ENCODE measurements at places on chromosomes 13 and 19. TPM values are rescaled to one million over a fixed set of nuclear protein-coding genes. Genes with fewer than 3 reads are reported as not detected.
A peak's percentile ranks its signal among the peaks of the same experiment; 100 is the strongest.

The MBD3L3 gene
- not detected for total RNA-seq

The ZNF177 gene
- 1.2 TPM for total RNA-seq

The C3 gene
- total RNA-seq, result 0.77 TPM

The HIPK4 gene
- total RNA-seq, result not detected

The TUBA3C gene
- not detected for total RNA-seq

The PSG2 gene
- total RNA-seq, result 0.41 TPM

The OR4F17 gene
- not detected for total RNA-seq

The TBC1D4 gene
- total RNA-seq, result 24.0 TPM

The SLC25A42 gene
- total RNA-seq, result 7.9 TPM

The SLC10A2 gene
- total RNA-seq, result not detected

The SLC25A41 gene
- 0.55 TPM for total RNA-seq

DNA sequence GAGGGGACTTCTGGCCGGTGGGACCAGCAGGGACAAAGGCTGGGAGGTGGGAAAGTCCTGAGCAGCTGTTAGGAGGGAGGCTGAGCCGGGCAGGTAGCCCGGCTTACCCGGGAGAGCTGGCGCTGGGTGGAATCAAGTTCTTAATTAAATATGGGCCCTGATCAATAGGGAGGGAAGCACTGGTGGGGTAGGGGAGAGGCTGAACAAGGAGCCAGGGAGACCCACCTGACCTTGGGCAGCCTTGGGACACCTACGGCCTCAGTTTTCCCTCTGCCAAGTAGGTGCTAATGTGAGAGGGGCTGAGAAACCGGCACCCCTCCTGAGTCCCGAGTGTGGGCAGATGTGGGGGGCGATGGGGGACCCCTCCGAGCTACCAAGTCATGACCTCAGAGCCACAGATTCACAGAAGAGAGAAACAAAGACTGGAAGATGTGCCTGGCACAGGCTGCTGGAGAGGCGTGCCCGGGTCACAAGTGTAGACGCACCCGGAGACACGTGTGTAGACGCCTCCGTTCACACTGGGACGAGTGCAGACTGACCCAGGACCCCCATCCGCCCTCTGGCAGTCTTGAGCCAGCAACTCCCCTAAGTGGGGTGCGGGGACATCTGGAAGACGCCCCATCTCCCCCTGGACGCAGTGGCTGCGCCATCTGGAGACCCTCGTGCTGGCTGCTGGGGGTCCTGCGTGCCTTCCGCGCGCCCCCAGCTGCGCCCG, 8.4 kb downstream of the ONECUT3 start:
- no peak for DNase-seq

GRCh38 chr13:112730157-112730671, 40.4 kb downstream of the ATP11A start:
- DNase-seq, result no peak

DNA sequence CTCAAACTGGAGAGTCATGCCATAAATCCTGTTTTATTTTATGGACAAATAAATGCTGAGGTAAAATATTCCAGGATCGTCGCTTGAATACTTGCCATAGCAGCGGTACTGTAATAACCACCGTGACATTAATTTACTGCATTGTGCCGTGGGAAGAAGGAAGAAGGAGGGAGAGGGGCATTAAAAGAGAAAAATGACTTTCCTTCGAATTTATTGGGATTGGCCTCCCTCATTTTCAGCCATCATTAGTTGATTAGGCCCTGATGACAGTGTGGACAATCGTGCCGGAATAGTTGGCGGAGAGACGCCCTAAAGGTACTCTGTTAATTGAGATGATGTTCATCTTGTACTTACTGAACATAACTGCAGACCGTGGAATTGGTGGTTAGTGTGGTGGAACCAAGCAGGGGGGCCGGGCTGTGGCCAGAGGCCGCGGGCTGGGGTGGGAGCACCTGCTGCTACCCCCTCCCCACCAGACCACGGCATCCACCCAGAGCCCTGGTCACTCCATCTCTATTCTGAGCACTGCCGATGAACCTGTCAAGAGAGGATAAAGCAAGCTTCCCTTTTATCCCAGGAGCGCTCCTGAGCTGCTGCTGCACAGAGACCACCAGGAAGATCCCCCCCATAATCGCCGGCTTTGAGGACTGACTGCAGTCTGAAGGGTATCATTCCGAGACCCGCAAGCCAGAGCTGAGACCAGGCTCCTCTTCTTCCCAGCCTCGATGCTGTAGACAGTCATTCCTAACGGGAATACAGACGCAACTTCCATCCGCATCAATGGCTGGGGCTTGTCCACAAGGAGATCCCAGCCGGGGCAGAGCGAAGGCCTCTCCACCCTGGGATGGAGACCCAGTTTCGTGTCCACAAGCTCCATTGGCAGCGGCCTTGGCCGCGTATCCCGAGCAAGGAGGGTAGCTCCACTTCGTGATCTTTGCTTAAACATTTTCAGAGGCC, 168.3 kb upstream of the TSHZ3 start:
- no peak for DNase-seq

GRCh38 chr13:46101484-46102254, 3.2 kb downstream of the CPB2 start:
- DNase-seq, result no peak

DNA sequence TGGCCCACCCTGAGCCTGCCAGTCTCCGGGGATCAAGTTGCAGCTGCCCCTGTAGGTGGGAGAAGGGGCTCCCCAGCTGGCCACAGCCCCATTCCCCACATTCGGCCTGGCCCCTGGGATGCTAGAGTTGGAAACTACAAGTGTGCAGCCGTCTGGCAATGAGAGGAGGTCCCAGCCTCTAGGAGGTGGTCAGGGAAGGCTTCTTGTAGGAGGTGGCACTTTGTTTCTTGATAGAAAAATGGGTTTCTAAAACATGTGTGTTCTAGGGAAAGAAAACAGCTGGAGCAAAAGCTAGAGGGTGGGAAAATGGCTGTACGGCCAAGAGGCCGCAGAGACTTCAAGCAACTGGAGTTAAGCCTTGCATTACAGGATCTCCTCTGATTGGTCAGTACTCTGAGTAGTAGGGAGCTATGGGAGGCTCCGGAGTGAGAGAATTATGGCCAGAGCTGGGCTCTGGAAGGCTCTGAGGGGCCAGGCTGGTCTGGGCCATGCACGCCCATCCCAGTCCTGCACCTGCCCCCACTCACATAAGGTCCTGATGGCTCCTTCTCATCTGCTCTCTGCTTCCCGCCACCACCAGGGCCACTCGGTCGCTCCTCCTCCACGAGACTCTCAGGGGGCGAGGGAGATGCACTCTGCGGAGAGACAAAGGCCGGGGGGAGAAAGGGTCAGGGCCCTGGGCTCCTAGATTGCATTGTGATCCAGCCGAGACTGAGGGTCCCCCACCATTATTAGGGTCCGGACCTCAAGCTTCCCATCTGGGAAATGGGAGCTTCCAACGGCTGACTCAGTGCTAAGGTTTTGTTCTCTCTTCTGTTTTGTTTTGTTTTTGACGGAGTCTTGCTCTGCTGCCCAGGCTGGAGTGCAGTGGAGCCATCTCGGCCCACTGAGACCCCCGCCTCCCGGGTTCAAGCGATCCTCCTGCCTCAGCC, 13.7 kb downstream of the TLE2 start:
- DNase-seq, result no peak

- no peak for DNase-seq
Observed at GRCh38 chr19:50205681-50206138, 2.3 kb downstream of the MYH14 start.

- no peak for DNase-seq
Observed at GRCh38 chr13:49456156-49456555, 12.1 kb downstream of the SETDB2 start.

- DNase-seq, result no peak
Observed at GRCh38 chr13:52949742-52950141, 78.9 kb upstream of the OLFM4 start.

DNA sequence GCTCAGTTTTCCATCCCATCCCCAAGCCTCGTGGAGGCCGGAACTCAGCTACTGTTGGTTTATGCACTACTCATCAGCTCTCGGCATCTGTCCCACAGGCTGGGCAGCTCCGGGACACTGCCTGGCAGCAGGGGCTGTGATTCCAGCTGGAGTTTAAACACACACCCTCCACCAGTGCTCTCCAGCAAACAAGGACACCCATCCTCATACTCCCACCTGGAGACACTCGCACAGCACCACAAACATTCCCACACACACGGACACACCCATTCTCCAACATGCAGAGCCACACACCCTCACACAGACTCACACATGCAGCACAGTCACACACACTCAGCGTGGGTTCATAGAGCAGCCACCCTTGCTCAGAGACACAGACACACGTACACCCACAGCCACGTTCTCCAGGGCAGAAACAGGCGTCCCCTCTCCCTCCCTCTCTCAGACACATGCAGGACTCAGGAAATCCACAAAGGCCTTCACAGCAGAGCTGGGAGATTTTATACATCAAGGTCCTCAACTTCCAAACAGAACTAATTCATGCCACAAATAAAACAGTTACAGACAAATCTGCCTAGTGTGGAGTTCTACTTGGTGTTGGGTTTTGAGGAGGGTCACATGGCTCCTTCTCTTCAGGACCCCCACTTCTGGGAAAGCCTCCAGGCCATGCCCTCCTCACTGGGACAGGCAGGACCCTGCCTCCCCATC, 785.4 kb downstream of the UQCRFS1 start:
- DNase-seq, result no peak

GRCh38 chr13:101384929-101385328, 31.4 kb downstream of the NALCN start:
- no peak for DNase-seq

DNA sequence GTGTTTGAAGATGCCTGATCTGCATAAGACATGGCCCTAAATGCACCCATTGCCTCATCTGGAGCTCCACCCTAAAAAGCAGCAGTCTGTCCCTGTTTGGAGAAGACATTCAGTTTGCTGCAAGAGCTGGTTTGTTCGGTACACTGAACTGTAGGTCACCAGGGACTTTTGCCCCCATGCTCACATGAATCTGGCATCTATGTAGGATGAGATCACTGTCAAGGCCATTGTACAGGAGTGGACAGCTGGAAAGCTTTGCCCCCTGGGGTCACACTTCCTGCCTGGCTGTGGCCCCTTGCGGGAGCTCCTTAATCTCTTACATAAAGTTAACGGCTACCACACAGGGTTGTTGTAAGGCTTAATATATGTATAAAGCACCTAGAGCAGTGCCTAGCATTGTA, 73.0 kb downstream of the IPO5 start:
- no peak for DNase-seq

DNA sequence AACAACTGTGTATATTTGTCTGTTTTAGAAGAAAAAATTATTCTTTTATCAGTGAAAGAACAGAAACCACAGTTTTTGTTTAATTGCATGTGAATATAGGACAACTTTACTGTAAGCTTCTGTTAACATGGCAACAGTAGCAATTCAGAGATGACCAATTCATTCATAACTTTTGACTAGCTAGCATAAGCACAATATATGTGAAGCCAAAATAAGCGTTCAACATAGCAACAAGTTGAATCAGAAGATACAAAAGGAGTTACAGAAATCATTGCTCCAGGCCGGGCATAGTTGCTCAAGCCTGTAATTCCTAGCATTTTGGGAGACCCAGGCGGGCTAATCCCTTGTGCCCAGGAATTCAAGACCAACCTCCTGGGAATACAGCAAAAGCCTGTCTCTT, 197.1 kb upstream of the GPC6 start:
- peak; percentile 86 for DNase-seq

GRCh38 chr19:35590875-35591274, 4.9 kb downstream of the PMIS2 start:
- DNase-seq, result no peak

DNA sequence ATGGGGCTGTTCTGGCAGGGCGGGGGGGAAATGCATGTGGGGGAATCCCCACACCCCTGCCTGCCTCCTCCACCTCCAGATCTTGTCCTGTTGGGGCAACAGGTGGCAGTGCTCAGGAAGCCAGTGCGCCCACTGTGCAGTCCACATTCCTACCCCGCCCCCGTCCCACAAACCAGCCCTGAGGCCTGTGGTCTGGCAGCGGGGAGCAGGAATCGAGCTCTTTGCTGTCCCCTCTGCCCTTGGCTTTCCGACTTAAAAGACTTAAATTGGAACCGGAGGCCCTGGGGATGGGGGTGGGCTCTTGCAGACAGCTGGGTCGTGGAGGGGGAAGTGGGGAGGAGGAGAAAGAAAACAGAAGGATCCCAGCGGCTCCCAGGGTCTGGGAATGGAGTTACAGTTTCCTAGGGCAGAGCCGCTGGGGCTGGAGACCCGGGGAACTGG, 4.3 kb downstream of the NANOS3 start:
- peak; percentile 59 for DNase-seq

DNA sequence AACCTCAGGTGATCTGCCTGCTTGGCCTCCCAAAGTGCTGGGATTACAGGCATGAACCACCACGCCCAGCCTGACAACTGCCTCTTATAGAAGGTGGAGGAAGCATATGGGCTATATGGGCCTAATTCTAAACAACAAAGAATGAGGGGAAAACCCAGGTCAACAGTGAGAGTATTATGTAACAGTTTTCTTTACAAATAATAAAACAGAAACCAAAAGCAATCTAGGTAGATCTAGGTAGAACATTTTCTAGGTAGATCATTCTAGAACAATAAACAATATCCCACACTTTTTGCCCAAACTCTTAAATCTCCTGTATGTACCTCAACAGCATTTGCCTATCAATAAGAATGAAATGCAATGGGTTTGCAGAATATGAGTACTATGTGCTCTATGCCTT, 267.4 kb downstream of the ABCC4 start:
- no peak for DNase-seq

GRCh38 chr13:109569958-109570711, 216.2 kb downstream of the IRS2 start:
- DNase-seq, result no peak

DNA sequence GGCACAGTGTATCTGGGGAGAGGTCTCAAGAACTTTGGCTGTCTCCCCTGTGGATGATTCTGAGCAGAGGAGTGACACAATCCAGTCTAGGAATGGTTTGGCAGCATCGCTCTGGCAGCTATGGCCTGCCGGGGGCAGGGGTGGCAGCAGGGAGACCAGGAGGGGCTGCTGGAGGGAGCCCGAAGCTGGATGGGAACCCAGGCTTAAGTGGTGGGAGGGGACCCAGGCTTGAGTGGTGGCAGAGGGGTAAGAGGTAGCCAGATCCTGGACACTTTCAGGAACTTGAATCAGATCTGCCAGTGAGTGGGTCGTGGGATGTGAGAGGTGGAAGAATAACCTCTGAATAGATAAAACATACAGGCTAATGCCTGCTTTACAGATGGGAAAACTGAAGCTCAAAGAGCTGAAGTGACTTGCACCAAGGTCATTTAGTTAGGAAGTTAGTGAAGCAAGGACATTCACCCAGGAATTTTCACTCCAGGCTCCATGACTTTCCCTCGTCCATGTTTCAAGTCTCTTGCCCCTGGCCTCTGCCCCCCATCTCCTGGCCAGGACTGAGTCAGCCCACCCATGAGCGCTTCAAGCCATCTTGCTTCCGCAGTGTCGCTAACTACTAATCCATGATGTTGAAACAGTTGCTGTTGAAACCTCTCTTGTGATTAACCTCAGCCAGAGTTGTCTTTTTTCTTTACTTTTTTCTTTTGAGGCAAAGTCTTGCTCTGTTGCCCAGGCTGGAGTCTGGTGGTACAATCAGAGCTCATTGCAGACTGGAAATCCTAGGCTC, 29.9 kb upstream of the C1QTNF9 start:
- no peak for DNase-seq

Data from astrocyte (in vitro differentiated cells and primary cell).